ENCODE measurements at places on chromosomes 2 and 18.

DNA sequence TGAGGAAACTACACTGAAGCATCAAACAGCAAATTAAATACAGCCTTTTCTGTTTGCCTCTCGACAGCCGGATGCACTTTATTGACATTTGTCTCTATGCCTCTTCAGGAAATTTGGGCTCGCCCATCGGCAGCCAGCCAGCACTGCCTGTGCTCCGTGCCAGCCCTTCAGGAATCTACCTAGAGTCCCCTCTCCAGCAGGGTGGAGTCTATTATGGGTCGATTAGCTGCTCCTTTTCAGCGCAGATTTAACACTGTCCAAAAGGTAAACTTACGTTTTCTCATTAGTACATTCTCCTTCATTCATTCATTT lies 91.5 kb downstream of the MYCN start:
- DNase-seq = no peak

- no peak for DNase-seq
Measured at GRCh38 chr18:61435064-61435652, 101.9 kb downstream of the CDH20 start.

- DNase-seq = no peak
Measured at GRCh38 chr2:241314226-241315092, 1.0 kb downstream of the HDLBP start.

DNA sequence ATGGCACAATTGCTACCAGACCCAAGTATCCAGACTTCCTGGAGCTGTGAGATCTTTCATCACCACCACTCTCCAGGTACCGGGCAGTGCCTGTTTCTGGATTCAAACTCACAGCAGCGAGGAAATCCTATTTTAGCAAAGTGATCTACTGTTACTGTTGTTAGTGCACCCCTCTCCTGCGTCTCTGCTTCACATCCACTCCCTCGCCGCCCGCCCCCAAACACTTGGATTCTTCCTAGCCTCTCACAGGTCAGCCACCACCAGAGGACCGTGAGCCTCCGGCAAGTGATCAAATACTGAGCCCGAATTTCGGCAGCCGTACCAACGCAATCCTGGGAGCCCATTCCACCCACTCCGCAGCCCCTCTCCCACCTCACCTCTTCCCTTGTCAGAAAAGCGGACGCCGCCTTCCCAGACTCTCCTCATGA lies 519 bp downstream of the METTL4 start:
- DNase-seq = peak; percentile 44

- DNase-seq = no peak
Measured at GRCh38 chr2:24918326-24919036, 1.6 kb downstream of the ADCY3 start.

DNA sequence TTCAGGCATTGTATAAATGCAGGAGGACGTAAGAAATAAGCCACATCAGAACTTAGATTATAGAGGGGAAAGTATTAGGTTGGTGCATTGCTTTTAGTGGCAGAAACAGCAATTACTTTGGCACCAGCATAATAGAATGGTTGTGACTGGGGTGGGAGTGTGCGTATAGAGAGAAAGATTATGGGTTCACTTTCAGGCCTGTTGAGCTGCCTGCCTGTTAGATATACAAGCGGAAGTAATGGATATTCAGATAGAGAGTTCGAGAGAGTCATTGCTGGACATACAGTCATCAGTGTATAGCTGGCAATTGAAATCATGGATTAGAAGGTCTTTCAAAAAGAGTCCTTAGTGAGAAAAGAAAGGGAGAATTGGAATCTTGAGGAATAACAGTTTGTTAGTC lies 139.2 kb upstream of the MYO3B start:
- DNase-seq = no peak

DNA sequence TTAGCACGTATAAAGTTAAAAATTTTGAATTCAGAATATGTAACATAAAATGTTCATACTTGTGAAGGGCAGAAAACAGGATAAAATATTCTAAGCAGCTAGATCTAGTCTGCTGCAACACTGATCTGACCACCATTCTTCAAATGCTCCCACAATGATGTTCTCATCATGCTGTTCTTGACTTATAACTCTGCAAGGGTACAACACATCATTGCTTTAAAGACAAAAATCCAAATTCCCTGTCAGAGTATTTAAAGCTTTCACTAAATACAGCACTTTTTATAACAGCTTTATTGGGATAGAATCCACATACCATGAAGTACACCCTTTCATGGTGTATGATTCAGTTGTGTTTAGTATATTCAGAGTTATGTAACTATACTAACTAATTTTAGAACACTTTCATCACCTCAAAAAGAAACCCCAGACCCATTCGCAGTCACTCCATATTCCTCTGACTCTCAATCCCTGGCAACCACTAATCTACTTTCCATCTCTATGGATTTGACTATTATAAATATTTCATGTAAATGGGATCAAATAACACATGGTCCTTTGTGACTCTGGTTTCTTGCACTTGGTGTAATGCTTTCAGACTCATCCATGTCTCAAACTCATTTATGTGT lies 56.4 kb downstream of the MAP4K3 start:
- DNase-seq = no peak

- no peak for DNase-seq
Measured at GRCh38 chr18:9616049-9616448, 1.7 kb upstream of the PPP4R1 start.

- no peak for DNase-seq
Measured at GRCh38 chr2:86202702-86203101, 3.4 kb downstream of the MRPL35 start.

DNA sequence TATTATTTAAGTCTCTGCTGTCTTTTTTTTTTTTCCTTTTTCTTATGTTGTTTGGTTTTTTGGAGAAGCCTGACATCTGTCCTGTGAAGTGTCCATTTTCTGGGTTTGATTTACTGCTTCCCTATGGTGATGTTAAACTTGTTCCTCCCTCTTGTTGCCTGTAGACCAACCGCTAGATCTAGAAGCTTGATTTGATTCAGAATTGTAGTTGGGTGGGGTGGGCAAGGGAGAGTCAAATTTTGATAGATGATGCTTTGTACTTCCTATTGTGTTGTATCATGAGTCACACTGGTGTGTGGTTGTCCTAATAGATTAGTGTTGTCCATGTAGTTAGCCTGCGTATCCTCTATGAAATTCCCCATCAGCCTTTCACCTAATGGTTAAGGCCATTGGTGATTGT lies 35.4 kb downstream of the CAB39 start:
- no peak for DNase-seq

GRCh38 chr2:129766374-129766993 lies 213.0 kb upstream of the RAB6C start:
- no peak for DNase-seq

DNA sequence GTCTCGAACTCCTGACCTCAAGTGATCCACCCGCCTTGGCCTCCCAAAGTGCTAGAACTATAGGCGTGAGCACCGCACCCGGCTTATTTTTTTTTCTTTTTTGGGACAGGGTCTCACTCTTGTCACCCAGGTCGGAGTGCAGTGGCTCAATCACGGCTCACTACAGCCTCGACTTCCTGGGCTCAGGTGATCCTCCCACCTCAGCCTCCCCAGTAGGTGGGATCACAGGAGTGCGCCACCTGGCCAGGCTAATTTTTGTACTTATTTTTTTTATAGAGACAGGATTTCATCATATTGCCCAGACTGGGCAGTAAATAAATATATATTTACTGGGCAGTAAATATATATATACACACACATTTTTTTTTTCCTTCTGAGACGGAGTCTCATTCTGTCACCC lies 2.6 kb downstream of the ATP5F1A start:
- no peak for DNase-seq

- no peak for DNase-seq
Measured at GRCh38 chr2:38248255-38248654, 128.8 kb downstream of the ATL2 start.

- DNase-seq = no peak
Measured at GRCh38 chr2:224860786-224861185, 144.6 kb upstream of the CCDC195 start.

DNA sequence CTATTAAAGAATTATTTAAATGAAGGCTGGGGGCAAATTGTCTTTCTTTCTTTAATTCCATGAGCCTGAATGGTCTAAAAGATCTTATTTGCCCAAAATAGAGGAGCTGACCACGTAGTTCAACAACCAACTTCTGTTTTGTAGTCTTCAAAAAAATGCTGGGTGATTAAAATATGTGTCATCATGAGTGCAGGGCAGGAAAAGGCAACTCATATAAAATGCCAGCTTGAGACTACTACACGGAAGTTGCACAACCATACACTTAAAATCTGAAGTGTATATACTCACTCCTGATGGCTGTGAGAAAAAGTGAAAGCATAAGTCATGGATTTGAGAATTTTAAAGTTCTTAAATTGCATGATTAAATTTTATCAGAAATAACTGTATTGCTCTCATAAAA lies 210.9 kb downstream of the DYM start:
- no peak for DNase-seq

DNA sequence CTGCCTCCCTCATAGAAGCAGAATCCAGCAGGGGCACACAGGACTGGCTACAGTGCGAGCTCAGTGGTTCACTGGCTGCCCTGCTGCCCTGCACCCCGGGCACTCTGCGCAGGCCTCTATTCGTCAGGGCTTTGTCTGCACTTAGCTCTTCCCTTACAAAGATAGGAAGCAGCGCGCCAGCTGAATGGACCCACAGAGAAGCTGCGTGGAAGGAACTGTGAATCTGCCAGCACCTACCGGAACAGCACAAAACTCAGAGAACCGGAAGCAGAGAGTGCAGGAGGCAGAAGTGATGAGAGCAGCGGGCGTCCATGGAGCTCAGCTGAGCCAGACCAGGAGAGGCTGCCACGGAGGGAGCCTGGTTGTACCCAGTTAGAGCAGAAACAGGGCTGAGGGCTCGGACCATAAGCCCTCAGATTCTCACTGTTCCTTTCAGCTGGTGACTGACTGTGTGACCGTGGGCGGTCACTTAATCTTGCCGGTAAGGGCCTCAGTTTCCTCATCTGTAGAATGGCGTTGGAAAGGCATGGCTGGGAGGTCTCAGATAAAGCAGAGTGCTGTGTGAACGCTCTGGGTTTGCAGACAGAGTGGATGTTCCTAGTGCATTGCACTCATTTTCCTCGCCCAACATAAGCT lies 23.1 kb upstream of the SLC66A3 start:
- DNase-seq = no peak

DNA sequence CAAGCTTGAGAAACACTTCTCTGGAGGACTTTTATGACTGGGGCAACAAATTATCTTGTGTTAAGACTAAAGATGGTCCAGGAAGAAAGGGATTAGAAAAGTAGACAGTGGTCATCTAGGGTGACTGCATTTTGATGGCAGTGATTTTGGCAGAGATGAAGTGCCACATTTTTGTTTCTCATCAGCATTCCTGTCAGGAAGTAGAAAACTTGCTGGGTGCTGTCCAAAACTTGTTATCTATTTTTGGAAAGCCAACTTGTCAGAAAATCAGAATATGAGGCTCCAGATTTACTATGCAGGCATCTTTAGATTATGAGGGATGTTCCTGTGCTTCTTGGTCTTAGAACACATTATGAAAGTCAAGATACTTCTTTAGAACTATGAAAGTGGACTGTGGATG lies 29.0 kb upstream of the CALCRL start:
- DNase-seq = no peak

GRCh38 chr2:191521608-191522208 lies 156.2 kb upstream of the NABP1 start:
- DNase-seq = no peak

GRCh38 chr2:36561237-36561944 lies 36.6 kb downstream of the FEZ2 start:
- DNase-seq = no peak

- no peak for DNase-seq
Measured at GRCh38 chr18:63249771-63250170, 69.8 kb downstream of the BCL2 start.

- no peak for DNase-seq
Measured at GRCh38 chr18:50286391-50287027, 983 bp downstream of the CXXC1 start.

- peak; percentile 37 for DNase-seq
Measured at GRCh38 chr2:201363857-201364560, 6.9 kb upstream of the FLACC1 start.

DNA sequence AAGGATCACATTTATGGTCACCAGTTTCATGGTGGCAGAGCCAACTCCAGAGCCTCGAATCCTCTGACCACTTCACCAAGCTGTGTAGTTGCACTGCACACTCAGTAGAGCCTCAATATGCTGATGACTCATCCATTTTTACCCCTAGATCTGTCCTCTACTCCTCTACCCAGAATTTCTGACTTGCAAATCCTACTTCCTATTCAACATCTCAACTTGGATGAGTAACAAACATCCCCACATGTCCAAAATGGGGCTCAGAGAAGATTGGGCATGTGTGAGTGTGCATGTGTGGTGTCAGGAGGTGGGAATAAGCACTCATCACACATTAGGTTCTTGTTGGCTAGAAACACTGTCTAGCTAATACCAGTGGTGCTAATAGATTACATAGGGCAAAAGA lies 57.8 kb upstream of the IGFBP2 start:
- no peak for DNase-seq

DNA sequence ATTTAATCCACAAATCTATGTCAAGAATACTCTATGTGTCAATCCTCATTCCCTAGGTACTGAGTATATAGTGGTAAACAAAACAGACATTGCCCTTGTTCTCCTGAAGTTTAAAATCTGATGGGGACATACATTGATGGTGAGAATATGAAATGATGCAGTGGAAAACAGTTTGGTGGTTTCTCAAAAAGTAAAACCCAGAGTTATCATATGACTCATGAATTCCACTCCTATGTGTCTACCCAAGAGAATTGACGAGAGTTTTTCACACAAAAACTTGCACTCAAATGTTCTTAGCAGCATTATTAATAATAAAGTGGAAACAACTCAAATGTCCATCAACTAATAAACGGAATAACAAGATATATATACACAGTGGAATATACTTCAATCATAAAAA lies 586.7 kb downstream of the CCDC85A start:
- DNase-seq = no peak

DNA sequence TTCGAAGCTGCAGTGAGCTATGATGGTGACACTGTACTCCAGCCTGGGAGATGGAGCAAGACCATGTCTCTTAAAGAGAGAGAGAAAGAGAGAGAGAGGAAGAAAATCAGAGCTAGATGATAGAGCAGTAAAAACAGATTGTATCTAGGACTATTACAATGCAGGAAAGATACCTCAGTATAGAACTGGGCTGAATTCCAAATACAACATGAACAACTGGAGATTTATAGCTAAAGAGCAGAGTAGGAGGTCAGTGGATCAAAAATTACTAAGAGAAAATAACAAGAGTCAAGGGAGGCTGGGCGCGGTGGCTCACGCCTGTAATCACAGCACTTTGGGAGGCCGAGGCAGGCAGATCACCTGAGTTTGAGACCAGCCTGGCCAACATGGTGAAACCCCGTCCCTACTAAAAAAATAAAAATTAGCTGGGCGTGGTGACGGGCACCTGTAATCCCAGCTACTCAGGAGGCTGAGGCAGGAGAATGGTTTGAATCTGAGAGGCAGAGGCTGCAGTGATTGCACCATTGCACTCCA lies 100.7 kb upstream of the MSH6 start:
- DNase-seq = no peak

DNA sequence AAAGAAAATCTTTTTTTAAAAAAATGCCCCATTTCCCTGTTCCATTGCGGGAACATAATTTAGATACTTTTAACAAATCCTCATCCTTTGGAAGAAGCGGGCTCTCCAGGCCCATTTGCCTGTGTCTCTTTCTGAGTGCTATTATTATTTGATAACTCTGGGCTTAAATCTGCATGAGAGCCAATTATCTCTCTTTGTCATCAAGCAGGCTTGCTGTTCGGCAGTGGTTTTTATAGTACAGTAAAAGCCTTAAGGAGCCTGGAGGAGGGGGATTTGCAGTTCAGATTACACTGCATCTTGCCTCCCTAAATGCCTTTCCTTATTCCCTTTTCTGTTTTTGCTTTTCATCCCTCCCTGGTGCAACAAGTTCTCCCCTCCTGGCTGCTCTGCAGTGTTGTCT lies 50.6 kb downstream of the CELF4 start:
- DNase-seq = no peak
